ENCODE measurements at places on chromosomes 2 and 18.

- DNase-seq = no peak
These were observed 33.6 kb upstream of the ZBTB7C start for GRCh38 chr18:48442761-48443160.

DNA sequence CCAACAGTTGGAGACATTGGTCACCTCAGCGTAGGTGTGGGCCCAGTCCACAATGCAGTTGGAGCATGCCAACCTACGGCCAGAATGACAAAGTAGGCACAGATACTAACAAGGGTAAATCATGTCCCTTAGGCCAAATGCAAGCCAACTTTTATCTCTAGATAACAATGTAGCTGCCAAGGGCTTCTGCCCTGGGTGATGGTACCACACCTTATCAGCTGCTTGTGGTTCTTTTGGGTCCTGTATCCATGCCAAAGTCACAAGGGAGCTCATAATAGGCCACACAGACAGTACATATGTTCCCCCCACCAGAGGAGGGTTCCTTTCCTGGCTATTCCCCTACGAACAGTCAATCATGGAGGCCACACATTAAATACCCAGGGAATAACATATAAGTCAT is 19.1 kb downstream of the PHOSPHO2 start:
- DNase-seq = peak; percentile 79

DNA sequence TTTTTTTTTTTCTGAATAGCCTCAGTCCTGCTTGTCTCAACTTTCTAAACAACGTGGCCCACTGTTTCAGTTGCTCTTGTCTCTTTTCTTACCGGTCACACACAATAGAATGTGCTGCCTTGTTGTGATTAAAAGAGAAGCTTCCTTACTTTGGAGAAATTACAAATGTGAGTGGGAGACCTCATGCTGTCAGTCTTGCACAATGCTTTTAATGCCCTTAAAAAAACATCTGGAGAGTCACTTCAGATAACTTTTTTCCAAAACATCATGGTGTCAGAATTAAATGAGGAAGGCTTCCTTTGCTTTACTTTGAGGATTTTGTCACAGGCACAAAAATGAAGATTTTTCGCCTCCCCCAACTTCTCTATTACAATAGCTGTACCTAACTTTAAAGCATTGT is 37.7 kb downstream of the LHCGR start:
- DNase-seq = no peak

- no peak for DNase-seq
These were observed 9.0 kb upstream of the EFR3B start for GRCh38 chr2:25032901-25033300.

GRCh38 chr2:178070824-178071223 is 1.8 kb downstream of the PDE11A start:
- DNase-seq = no peak

- no peak for DNase-seq
These were observed 44.4 kb downstream of the CERS6 start for GRCh38 chr2:168500516-168500915.

GRCh38 chr2:215527736-215528135 is 91.9 kb upstream of the FN1 start:
- DNase-seq = no peak

GRCh38 chr18:5668087-5668715 is 124.4 kb upstream of the EPB41L3 start:
- no peak for DNase-seq

GRCh38 chr18:2846636-2847316 is at the start of gene EMILIN2:
EMILIN2 (plus strand) TSS chr18:2847006; CDS start chr18:2847189, 183 bp downstream.
- peak; percentile 84 for DNase-seq

GRCh38 chr2:201925056-201925455 is 108.6 kb upstream of the FZD7 start:
- no peak for DNase-seq

- DNase-seq = peak; percentile 2
These were observed 555.0 kb upstream of the TMEFF2 start for GRCh38 chr2:192749611-192750200.

GRCh38 chr2:36707050-36707449 is 10.5 kb downstream of the VIT start:
- DNase-seq = no peak

DNA sequence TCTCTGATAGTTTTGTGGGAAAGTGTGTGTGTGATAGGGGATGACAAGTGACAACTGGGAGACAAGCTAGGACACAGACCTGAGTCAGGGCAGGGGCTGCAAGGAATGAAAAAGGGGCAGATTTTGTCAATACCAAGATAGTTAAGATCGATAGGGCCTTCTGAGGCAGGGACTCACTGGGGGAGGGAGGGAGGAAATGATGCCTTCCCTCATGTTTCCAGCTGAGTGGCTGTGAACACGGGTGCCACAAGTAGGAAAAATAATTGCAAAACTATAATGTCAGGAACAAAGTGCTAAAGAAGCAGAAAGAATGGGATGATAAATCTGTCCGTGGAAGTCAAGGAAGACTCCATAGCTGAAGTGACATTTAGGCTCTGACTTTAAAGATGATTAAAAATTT is 24.2 kb downstream of the CDH2 start:
- DNase-seq = no peak

DNA sequence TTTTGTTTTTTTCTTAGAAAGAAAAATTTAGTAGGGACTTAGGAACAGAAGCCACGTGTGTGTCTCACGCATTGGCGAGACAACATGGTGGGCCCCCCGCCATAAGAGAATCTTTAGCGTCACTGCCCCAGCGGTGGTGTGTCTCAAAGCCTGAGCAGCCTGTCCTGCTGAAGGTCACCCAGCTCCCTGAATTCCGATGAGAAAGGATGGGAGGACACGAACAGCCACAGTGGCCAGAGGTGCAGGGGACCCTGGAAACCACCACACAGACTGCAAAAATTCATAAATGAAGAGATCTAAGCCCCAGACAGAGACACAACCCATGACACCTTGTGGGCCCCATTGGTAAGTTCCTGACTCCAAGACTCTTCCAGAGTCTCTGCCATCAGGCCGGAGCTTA is 266.1 kb upstream of the RAB6C start:
- DNase-seq = no peak

GRCh38 chr2:138036522-138036921 is 72.2 kb downstream of the HNMT start:
- no peak for DNase-seq

- DNase-seq = no peak
These were observed 59.1 kb downstream of the NCK2 start for GRCh38 chr2:105803773-105804172.

DNA sequence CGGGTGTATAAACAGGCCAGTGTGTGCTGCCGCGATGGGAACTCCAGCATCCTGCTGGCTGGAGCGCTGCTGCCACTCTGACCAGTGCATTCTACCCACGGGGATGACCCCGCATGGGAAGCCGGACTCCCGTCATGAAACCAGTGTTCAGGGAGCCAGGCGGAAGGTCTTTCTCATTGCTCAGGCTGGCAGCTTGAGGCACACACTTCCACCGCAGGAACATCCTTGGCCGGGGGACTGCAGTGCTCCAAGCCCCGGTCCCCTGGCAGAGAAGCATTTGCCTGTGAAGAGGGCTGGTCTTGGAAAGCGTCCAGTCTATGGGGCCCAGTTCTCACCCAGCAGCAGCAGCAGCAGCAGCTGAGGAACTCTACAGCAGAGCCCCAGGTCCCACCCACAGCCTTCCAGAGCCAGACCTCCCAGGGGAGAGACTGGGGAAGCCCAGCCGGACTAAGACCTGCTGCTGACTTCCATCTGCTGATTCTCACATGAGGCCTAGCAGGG is 235.9 kb downstream of the KLHL29 start:
- no peak for DNase-seq

DNA sequence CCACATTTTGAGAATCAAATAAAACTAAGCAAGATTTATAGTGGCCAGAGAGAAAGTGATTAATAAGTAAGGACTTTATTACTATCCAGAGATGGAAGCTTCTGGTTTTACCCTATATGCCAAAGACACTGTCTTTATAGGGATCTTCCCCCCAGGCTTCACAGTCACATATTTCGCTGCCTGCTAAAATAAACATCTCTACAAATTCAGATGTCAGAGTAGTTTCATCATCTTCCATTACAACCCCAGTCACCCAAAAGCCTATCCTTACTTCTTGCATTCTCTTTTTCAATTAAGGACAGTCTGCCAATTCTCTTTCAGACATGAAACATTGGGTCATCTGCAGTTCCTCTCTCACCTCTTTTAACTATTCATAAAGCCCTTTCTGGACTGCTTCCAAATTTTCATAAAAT is 28.3 kb downstream of the CREB1 start:
- DNase-seq = no peak

GRCh38 chr2:25380023-25380422 is 38.3 kb upstream of the DNMT3A start:
- no peak for DNase-seq

GRCh38 chr18:5464251-5464650 is 79.5 kb downstream of the EPB41L3 start:
- no peak for DNase-seq

DNA sequence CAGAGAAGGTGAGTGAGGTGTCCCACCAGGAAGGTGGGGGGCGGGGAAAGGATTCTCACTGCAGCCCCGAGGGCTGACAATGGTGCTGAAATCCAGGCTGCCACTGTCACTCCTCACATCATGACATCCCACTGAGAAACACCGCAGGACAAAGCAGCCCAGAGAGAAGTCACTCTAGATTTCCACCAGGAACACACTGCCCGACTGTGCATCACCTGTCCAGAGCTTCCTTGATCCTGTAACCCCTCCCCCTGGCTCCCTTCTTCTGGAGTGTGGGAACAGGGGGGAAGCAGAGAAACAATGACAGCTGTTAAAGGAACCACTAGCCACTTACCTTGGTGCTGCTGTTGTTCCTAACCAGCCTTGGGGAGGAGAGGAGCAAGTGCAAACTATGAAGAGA is 69.9 kb downstream of the MRO start:
- DNase-seq = no peak

DNA sequence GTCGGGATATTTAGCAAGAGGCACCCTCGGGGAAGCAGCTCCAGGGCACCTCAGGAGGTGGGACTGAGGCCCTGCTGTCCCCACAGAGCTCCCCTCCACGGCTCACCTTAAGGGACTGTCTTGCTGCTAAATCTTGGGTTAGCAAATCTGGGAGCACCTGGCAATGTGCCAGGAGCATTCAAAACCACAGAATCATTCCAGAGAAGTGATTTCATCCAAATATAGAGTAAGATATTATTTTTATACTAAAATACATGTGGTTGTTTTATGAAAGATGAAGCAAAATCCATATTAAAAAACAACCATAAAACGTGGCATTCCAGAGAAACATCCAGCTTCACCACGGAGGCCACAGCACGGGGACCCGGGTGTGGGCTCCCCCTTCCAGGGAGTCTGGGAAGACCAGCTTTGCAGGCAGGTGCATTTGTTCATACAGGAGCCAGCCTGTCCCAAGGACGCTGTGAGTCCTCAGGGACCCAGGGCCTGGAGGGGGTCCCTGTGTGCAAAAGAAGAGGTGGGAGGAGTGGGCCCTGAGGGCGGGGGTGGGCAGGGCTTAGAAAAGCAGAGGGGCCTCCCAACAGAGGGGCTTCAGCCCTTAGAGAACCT is 16.3 kb downstream of the HS1BP3 start:
- no peak for DNase-seq

DNA sequence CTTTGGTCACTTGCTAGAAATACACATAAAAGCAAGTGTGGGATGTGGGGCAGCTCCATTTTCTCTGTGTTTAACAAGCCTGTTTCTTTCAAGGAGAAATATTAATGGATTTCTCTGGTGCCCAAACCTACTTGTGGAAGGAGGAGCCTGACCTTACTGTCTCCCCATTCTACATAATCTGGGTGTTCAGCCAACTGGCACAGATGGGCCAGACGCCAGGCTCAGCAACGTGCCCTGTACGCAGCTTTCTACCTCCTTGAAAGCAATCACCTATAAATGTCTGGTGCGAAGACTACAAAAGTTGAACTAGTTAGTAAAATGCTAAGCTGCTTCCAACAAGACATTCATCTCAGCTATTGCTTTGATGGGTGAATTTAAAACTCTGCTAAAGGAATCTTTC is 33.2 kb upstream of the MYO3B start:
- peak; percentile 41 for DNase-seq

DNA sequence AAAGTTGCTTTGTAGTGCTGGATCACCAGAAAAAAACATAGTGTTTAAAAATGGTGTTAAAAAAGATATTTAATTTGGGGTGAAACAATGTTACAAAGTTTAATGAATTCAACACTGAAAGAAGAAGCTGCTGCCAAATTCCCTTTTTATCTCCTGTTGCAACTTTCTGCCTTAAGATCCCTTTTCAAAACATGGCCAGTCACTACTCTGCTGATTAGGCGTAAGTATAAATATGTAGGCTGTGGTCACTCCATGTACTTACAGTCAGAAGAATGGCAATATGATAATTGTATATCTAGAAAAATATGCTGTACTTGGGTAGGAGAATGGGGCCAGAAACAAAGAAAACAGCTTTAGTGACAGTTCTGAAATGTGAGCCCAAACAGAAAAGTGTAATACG is 123.5 kb upstream of the ZBTB14 start:
- DNase-seq = no peak

GRCh38 chr2:240224676-240225075 is 84.2 kb upstream of the OTOS start:
- DNase-seq = no peak

DNA sequence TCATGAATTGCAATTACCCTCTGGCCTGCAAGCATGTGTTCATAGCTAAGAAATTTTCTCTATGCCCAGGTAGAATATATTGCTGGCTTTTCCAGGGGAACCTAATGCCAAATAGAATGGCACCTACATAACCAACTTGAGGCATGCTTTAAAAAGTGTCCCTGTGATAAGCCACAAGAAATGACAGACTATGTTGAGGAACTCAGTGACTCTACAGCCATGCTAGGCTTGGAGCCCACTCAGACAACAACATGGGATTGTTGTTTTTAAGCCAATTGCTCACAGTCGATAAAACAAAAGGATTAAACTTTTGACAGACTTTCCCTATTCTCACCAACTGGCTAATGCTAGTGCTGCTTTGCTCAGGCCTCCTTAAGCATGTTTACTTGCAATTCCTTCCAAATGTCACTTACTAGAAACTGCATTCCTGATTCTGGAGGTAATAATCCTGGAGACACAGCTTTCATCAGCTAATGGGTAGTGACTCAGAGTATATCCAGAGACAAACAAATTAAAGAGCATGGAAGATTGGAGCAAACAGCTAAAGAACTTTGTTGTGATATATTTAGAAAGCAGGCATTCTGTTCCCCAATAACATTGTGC is 249.0 kb downstream of the SLC8A1 start:
- DNase-seq = no peak

- DNase-seq = no peak
These were observed 9.1 kb downstream of the RND3 start for GRCh38 chr2:150478200-150478974.

Measured in hematopoietic multipotent progenitor cell treated with erythropoietin and hydrocortisone succinate and interleukin-3 and kit ligand, for 6 days (in vitro differentiated cells).